Sigmoid colon (tissue), 7 donors: ENCODE measurements at places on chromosomes 5 and 9.

DNA sequence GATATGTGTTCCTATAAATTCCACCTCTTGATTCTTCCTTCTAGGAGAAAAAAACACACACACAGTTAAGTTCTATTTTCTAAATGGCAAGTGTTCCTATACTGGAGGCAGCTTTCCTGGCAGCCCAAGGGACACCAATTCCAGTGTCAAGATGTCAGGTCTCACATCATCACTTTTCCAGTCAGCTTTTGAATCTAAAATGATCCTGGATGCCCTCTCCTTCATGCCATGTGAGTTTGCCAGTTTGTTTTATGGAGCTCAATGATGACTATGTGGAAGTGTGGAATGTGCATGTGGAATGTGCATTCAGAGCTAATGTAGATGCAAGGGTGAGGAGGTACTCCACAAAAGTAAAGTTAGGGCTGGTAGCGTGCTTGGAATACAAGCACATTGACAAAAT lies 269.3 kb upstream of the NMUR2 start:
- DNase-seq: no peak

DNA sequence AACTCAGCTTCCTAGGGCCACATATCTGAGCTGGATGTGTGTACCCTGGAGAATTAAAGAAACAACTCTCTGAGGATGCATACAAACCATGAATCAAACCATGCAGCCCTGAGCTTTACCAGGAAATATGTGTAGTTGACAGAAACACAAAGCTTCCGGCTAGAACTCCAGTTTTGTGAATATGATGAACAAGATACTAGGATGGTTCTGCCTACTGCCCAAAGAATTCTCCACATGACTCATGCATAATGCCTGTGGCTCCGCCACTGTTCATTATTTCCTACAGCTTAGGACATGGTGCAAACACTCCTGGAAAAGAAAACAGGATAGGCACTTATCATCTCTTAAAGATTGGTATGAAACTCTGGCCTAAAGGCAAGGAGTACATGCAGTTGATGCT lies 343.4 kb downstream of the DNAH5 start:
- no peak for DNase-seq

GRCh38 chr9:20996809-20997208 lies 34.6 kb downstream of the HACD4 start:
- no peak for DNase-seq

DNA sequence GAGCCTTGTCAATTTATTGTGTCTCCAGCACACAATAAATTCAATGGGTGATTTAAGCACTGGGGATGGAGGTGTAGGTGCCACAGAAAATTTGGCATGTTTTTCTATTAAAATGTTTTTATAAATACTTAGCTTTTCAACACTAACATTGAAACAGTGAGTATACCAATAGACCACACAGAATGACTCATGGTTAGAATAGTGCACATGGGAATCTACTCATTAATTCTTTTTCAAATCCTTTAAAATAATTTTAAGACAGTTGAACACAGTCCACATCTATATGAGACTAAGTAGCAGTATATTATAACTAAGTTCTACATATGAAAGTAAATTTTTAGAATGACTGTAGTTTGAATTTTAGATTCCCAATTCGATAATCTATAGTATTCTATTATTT lies 67.1 kb downstream of the LNPEP start:
- no peak for DNase-seq

GRCh38 chr9:127172066-127172707 lies 49.8 kb upstream of the ANGPTL2 start:
- DNase-seq: peak; percentile 33

- DNase-seq: no peak
These were observed 32.8 kb upstream of the PUM3 start for GRCh38 chr9:2876726-2877125.

DNA sequence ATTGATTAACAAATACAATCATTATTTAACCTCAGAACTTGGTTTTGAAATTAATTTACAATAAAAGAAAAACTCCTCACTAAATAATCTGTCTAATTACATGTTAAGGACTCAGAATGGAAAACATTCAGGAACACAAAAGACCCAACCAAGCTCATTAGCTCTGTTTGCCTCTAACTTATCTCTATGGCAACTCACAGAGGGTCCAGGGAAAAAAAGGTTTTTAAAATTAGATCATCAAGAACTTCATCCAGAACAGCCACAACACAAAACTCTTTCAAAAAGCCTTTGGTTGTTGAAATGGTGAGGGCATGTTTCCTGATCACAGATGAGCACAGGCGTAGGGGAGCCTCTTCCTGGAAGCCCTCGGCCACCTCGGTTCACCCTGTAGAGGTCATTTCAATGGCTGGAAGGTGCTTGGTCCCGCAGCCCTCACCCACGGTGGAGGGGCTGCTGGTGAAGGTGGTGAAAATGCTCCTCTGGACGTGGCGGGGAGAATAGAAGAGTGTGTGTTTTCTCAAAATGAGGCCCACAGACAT lies 17.2 kb upstream of the TCF7 start:
- DNase-seq: no peak
